ENCODE measurements at places on chromosomes 3 and 15.

- DNase-seq: no peak
Measured at GRCh38 chr3:153634683-153635082, 472.7 kb downstream of the RAP2B start.

DNA sequence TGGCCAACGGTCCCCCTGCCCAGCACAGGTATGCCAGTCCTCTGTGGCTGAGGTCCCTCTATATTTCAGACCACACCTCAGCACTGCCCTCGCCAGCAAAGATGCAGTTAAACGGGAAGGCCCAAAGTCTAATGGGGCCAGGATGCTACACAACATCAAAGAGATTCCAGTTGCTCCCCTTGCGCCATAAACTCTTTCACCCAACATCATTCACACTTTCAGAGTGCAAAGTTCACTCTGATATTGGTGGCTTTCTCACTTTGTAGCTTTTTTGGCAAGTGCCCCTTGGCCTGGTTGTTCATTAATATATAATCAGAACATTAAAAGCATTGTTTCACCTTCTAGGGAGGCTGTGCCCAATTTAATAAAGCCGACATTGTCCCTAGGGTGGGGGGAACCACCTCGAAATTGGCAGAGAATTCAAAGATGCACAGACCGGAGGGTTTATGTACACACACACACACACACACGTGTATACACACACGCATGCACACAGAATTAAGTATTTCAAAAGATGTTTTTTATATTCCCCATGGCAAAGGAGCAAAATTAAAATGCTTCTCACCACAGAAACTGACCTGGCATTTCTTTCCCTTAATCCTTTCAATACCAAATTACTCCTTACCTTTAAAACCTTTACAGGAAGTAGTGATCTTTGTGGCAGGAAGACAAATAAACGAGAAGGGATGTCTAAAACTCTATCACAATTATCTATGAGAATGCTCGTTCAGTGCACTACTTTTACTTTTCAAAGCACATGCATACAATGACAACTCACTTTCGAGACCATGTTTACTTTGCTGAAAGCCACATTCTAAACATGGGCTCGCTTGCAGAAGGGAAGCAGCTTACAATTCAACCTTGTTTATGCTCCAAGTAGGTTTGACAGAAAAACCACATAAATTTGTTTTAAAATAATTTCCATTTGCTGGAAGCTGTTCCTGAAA, 19.5 kb downstream of the LRIG1 start:
- no peak for DNase-seq

- DNase-seq: no peak
Measured at GRCh38 chr3:104273046-104273649, 1093.6 kb upstream of the ALCAM start.

- DNase-seq: no peak
Measured at GRCh38 chr15:33506781-33507296, 196.1 kb downstream of the RYR3 start.

DNA sequence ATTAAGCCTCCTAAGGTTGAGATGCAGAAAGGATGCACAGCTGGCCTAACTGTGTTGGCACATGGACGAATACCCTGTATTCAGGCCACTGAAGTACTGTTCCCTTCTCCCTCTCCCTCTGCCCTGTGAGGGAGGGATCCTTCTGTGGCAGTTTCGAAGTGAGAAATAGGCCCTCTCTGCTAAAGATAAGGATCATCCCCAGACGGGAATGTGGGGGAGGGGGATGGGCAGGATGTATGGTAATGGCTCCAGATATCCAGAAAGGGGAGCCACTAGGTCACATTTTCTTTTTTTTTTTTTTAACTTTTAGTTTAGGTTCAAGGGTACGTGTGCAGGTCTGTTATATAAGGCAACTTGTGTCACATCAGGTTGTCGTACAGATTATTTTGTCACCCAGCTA, 463.1 kb downstream of the TBL1XR1 start:
- DNase-seq: no peak

DNA sequence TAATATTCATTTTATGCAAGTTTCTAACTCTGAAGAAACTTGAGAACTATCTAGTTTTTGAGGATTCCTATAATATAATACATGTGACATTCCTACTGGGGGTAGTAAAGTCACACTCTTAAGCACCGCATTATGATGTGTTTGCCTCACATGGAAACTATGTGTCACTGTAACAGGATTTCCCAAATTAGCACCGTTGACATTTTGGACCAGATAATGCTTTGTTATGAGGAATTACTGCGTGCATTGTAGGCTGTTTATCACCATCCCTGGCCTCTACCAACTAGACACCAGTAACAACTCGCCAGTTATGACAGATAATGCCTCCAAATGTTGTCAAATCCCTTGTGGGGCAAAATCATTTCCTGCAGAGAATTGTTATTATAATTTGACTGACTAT, 267.8 kb downstream of the RAP2B start:
- no peak for DNase-seq

DNA sequence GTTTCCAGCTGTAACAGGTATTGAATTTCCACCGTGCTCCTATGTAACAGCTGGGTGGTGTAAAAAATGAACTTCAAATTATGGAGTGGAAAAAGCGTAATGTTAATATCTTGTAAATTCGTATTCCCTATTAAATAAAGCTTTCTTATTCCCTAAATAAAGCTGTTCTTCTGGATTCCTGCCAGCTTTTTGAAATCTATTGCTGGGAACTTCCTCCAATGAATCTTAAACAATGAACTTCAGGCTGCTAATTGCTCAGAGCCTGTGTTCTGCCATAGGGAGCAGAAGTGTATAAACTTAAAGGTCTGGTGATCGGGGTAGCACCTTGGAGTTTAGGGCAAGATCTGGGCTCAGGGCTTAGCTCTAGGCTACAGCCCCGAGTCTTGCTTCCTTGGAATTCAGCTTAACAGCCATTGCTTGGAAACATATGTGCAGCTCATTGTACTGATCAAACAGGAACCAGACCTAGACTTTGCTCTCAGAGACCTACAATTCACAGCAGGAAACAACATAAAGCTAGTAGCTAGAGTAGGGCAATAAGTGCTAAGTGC, 1.4 kb downstream of the ARL14 start:
- DNase-seq: no peak

- no peak for DNase-seq
Measured at GRCh38 chr15:68797191-68797590, 23.5 kb downstream of the ANP32A start.

DNA sequence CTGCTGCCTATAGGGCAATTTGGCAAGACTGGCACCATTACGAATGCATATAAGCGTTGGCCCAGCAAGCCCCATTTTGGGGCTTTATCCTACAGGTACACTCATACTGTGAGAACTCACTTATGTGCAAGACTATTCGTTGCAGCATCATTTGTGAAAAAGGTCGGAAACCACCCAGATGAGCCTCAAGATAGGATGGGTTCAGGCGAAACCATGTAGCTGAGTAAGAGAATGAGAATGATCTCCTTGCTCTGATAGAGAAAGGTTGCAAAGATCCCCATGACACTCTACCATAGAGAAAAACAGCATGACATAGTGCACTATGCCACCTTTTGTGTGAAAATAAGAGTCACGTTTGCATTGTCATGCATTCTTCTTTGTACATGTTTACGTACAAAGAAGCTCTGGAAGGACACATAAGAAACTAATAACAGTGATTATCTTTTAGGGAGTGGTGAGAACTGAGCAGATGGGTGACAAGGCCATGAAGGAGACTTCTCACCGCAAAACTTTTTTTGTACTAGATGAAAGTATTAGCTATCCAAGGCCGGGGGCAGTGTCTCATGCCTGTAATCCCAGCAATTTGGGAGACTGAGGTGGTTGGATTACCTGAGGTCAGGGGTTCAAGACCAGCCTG, 50.0 kb downstream of the RHCG start:
- no peak for DNase-seq

- no peak for DNase-seq
Measured at GRCh38 chr3:129506231-129506742, 22.2 kb upstream of the RHO start.

DNA sequence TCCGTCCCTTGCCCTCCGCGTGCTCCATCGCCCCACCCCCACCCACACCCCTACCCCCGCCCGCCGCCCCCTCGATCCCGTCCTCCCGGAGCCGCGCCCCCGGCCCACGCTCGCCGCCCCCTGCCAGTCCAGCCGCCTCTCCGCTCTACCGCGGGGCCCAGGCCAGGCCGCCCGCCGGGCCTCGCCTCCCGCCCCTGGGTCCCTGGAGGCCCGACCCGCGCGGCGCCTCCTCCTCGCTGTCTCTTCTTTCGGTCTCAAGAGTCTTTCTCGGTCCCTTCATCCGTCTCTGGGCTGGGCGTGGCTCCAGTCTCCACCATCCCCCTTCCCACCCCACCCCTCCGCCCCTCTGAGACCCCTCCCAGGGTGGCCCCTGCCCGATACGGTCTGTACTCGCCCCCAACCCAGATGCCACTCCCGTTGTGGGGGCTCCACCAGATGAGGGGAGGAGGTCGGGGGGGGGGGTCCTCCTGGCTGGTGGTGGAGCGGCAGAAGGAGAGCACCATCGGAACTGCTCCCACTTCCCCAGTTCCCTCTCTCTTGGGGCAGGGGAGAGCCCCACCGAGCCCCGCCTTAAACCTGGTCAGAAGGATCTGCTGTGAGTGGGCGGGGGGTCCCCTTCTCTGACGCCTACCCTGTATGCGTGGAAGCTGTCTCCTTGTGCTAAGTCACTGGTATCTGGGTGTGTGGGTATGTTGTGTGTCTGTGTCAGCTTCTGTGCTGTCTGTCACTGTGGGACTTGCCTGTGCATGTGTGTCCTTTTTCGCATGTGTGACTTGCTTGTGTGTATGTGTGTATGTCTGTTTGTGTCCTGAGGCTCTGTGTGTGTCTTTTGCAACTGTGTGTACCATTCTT, 1.0 kb downstream of the PRKCD start:
- DNase-seq: no peak

GRCh38 chr3:147518465-147518864, 109.3 kb downstream of the ZIC1 start:
- DNase-seq: no peak

DNA sequence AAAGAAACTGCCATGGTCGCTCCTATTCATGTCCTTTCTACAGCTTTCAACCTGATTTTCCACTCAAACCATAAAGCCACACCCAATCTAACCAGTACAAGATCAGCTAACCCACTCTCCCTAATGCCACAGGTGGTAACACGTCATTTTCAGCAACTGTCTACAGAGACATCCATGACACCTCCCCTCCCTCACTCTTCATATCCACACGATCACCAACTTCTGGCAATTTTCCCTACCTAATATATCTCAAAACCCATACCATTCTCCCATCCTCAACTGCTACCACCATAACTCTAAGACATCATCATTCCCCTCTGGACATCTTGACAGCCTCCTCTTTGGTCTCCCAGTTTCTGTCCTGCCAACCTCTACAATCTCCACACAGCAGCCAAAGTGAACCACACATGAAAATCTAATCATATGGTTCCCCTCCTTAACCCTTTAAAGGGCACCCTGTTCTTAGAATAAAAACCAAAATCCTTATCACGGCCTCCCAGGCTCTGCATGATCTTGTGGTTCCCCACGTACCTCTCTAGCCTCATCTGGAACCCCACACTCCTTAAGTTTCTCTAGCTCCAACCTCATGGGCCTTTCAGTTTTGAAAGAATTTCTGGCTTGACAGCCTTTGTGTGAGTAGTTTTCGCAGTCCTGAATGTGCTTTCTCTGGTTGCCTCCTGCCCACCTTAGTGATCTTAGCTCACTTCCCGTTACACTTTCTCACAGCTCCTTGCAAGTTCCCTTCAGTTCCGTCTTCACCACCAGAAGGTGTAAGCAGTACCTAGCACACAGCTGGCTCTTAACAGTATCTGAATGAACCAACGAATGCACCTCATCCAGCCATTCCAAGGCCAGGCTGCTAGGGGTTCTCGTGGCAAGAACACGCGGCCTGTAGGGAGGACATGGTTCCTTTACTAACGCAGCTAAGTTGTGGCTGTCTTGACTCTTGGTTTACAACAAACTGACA, 33.4 kb downstream of the SPINK8 start:
- no peak for DNase-seq

GRCh38 chr15:83132861-83133523, 25.5 kb downstream of the TM6SF1 start:
- no peak for DNase-seq

- no peak for DNase-seq
Measured at GRCh38 chr3:172649987-172650386, 60.9 kb downstream of the NCEH1 start.

GRCh38 chr3:154074966-154075365, 46.2 kb upstream of the ARHGEF26 start:
- no peak for DNase-seq

- no peak for DNase-seq
Measured at GRCh38 chr3:8619548-8619947, 25.1 kb downstream of the SSUH2 start.

GRCh38 chr15:57259568-57260040, 116.7 kb upstream of the CGNL1 start:
- no peak for DNase-seq

- no peak for DNase-seq
Measured at GRCh38 chr15:33395846-33396245, 85.1 kb downstream of the RYR3 start.

DNA sequence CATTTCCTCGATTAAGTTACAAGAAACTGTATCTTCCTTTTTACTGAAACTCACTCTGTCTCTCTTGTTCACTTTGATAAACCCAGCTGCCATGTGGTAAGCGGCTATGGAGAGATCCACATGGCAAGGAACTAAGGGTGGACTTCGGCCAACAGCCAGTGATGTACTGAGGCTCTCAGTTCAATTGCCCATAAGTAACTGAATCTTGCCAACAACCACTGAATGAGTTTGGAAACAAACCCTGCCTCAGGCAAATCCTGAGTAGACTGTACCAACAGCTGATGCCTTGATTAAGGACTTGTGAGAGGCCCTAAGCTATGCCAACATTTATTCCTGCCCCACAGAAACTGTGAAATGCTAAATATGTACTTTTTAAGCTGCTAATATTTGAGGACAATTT, 433.5 kb downstream of the PLOD2 start:
- no peak for DNase-seq

DNA sequence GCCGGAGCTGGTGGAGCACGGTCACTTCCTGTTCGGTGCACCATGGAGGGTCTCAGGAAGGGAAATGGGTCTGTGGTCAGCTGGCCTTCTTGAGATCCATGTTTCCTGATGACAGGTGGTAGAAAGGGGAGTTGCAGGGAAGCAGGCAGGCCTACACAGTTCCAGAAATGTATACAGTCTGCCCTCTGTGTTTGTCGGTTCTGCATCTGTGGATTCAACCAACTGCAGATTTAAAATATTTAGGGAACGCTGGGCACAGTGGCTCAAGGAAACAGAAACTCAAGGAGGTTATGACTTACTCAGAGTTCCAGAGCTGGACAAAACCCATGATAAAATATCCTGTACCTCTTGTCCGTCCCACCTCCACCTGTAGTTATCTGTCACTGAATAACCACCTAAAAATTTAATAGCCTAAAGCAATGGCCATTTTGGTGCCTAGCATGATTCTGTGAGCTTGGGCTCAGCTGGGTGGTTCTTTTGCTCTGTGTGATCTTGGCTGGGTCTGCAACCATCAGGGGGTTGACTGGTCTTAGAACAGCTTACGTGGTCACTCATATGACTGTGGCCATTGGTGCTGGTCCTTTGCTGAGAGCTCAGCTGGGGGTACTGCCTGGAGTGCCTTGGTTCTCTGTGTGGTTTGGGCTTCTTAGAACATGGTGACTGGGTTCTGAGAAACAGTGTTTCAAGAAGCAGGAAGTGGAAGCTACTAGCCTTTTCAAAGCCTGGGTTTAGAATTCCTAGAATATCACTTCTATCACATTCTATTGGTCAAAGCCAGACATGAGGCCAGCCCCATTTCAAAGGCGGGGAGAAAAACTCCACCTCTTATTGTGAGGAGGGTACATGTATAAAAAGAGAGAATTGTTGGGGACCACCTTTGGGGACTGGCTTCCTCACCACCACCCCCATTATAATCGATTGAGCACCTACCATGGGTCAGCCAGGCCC, 239.7 kb upstream of the BHLHE40 start:
- no peak for DNase-seq
